ENCODE measurements at places on chromosomes 4 and X.
A peak's percentile ranks its signal among the peaks of the same experiment; 100 is the strongest.

- DNase-seq, result no peak
Measured at GRCh38 chr4:76995776-76996175, 46.2 kb downstream of the SEPTIN11 start.

- DNase-seq, result no peak
Measured at GRCh38 chrX:152897222-152898131, at the start of gene ZNF185. Gene ZNF185 (plus strand): TSS chrX:152898067. CDS start chrX:152914490, 16,423 bp downstream.

DNA sequence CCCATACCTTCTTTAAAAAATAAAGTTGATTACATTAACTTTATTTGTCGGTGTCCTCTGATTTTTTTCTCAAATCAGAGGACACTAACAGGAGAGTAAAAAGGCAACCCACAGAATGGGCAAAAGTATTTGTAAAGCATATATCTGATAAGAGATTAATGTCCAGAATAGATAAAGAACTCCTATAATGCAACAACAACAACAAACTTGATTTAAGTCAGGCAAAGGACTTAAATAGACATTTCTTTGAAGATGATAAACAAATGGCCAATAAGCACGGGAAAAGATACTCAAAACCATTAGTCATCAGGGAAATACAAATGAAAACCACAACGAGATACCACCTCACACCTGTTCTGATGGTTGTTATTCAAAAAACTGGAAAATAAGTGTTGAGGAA is 28.7 kb downstream of the DOCK11 start:
- no peak for DNase-seq

DNA sequence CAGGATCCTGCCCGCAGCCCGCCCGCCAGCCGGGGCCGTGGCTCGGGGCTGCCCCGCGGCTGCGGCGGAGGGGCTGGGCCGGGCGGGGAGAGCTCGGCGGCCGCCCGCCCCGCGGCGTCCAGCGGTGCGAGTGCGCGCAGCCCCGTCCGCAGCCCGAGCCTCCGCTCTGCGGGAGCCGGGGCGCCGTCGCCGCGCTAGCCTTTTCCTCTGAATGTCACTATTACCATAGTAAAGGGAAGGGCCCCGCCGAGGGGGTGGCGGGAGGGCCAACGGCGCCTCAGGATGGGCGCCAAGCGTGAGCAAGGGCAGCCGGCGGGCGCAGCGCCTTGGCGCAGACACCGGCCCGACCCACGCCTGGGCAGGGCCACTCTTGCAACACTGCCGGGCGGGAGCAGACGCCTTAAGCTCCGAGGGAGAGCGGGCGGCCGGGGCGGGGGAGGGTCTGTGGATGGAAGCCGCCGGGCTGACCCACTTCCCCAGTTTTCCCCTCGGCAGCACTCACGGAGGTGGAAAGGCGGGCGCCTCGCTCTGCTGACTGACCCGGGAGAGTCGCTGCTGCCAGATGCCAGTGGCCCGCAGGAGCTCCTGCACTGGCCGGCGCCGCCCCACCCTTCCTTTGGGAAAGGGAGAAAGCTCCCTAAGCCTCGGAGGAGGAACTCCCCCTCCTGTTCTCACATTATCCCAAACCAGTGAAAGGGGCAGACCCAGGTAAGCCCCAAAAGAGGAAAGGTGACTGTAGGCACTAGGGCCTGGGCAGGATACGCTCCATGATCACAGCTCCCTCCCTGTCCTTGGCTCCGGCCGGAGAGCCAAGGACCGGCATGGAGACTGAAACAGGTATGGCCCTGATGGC is 329.4 kb downstream of the HNRNPD start:
- peak; percentile 13 for DNase-seq

DNA sequence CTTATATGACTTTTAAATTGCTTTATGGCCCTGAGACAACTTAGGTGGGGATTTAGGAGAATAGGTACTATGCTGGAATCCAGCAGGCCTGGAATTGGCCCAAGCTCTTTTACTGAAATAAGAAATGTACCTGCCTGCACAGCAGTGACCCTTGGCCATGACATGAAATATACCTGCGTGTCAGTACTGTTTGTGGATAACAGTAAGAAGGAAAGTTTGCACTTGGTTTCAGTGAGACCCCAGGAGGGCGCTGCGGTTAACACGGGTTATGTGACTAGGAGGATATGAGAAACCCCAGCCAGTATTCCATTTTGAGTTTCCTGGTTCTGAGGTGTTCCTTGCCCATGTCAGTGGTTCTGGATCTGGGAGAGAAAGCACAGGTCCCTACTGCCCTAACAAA is 5.3 kb downstream of the MTM1 start:
- no peak for DNase-seq

Measured in KG1 (cell line).